Large intestine (tissue), 12 donors: ENCODE measurements at places on chromosomes 7 and 10. TPM values are rescaled to one million over a fixed set of nuclear protein-coding genes. Genes with fewer than 3 reads are reported as not detected.

UCN3 gene
- polyA plus RNA-seq, result 11.4 TPM

RTKN2 gene
- 5.7 TPM for polyA plus RNA-seq

SLIT1 gene
- polyA plus RNA-seq, result 1.6 TPM

DGKI gene
- polyA plus RNA-seq, result 1.4 TPM

TFEC gene
- polyA plus RNA-seq, result 132 TPM

DNA sequence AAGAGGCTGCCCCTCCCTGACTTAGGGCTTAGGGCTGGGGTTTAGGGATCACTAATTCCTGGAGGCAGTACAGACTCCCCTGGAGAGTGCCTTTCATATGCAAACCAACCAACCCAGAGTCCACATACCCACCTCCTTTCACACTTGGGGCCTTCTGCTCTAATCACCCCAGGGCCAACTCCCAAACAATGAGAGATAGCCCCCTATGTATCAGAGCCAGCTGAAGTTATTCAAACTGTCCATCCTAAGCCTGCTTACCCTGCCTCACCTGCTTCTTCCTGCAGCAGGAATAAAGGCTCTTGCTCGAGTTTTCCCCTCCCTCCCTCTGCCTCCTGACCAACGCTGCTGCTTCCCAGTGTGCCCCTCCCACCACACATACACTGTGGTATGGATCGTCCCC is 51.8 kb upstream of the SLC35G1 start:
- DNase-seq, result no peak
